ENCODE measurements at places on chromosomes 2 and 18. TPM values are rescaled to one million over a fixed set of nuclear protein-coding genes. Genes with fewer than 3 reads are reported as not detected.

IDH1 gene
- total RNA-seq: 45.1 TPM

SGPP2 gene
- total RNA-seq: not detected

FEV gene
- total RNA-seq: not detected

LIMS3 gene
- total RNA-seq: not detected

CNGA3 gene
- total RNA-seq: not detected

LAPTM4A gene
- 24.6 TPM for total RNA-seq

NEURL3 gene
- total RNA-seq: 0.19 TPM

NAT8 gene
- not detected for total RNA-seq

GAD1 gene
- 7.2 TPM for total RNA-seq

LOXHD1 gene
- not detected for total RNA-seq

ST8SIA3 gene
- total RNA-seq: not detected

IL1RL2 gene
- total RNA-seq: not detected

DGKD gene
- 22.8 TPM for total RNA-seq

CACNB4 gene
- total RNA-seq: 0.11 TPM

IL36G gene
- total RNA-seq: not detected

ITPRIPL1 gene
- 11.2 TPM for total RNA-seq

NEB gene
- 1.1 TPM for total RNA-seq

CD8B2 gene
- total RNA-seq: not detected

ALLC gene
- total RNA-seq: 0.41 TPM

DUSP2 gene
- 17.0 TPM for total RNA-seq

ZNF397 gene
- total RNA-seq: 6.2 TPM

C2orf92 gene
- total RNA-seq: 3.2 TPM

TMEM198 gene
- total RNA-seq: 4.2 TPM

ARHGAP28 gene
- 2.9 TPM for total RNA-seq

TGFA gene
- 193 TPM for total RNA-seq

SERPINB3 gene
- not detected for total RNA-seq

Measured in A375 (cell line).